Caco-2 (cell line): ENCODE measurements at places on chromosomes 2 and 18. TPM values are rescaled to one million over a fixed set of nuclear protein-coding genes. Genes with fewer than 3 reads are reported as not detected.

LRP2 gene
- total RNA-seq = 238 and 260 TPM in 2 replicates

MYO7B gene
- 0.27 and 0.58 TPM in 2 replicates for total RNA-seq

LYG1 gene
- total RNA-seq = 0.67 and 0.93 TPM in 2 replicates

UGT1A10 gene
- total RNA-seq = 0.77 and 1.0 TPM in 2 replicates

RNF144A gene
- total RNA-seq = 1.6 and 3.0 TPM in 2 replicates

PAX8 gene
- total RNA-seq = 7.5 and 7.7 TPM in 2 replicates

STAT4 gene
- 0.19 and 0.48 TPM in 2 replicates for total RNA-seq

- no peak for DNase-seq
- no peak overlapping the region for H3K27ac ChIP-seq
- no peaks in the 10 kb centered on the region for H3K4me1 ChIP-seq
- no peaks in the 10 kb centered on the region for H3K36me3 ChIP-seq
Observed at GRCh38 chr18:30945761-30946160, 96.8 kb downstream of the DSC3 start.

DNA sequence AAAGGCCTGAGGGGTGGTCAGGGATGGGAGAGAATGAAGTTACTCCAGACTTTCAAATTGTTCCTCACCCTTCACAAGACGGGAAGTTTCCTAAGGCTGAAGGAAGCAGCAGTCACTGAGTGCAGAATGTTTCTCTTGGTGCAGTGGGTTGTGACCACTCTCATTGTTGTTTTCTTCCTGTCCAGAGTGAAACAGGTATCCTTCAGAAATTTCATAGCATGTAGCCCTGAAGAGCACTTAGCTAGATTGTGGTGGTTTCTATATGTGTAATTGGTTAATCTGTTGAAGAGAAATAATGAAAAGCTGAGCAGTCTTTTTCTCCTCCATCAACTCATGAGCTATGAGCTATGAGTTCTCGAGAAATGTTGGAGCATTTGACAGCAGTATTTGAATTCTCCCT is 96.8 kb downstream of the GPD2 start:
- no peaks in the 10 kb centered on the region; the same call in 1 of the 2 replicates for H3K36me3 ChIP-seq
- no peak for DNase-seq
- H3K4me1 ChIP-seq = peaks cover 9% of the 10 kb centered on the region; the same call in 1 of the 2 replicates
- no peak overlapping the region for H3K4me3 ChIP-seq
- H3K27me3 ChIP-seq = no peaks in the 10 kb centered on the region

DNA sequence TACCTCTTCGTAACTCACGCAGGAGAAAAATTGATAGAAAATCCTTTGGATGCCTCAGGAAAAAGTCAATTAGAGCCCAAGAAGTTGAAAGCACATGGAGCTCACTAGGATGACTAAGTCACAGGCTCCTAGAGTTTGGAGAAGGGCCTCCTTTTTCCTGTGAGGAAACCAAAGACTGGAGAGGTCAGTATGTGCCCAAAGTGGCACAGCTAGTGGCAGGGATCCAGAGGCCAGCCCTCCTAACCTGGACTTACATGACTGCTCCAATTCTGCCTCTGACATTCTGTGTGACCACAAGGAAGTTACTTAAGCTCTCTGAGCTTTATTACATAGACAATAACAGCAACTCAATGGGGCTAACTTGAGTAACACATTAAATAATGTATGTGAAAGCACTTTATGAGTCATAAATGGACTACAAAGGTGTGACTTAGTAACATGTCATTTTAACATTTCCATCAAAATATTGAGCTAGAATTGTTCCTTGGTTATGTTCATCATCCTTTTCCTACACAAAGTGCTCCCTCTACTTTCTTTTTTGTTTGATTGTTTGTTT is 91.6 kb downstream of the DHRS9 start:
- H3K27me3 ChIP-seq = no peaks in the 10 kb centered on the region
- DNase-seq = no peak
- H3K27ac ChIP-seq = no peak overlapping the region
- H3K4me1 ChIP-seq = no peaks in the 10 kb centered on the region

DNA sequence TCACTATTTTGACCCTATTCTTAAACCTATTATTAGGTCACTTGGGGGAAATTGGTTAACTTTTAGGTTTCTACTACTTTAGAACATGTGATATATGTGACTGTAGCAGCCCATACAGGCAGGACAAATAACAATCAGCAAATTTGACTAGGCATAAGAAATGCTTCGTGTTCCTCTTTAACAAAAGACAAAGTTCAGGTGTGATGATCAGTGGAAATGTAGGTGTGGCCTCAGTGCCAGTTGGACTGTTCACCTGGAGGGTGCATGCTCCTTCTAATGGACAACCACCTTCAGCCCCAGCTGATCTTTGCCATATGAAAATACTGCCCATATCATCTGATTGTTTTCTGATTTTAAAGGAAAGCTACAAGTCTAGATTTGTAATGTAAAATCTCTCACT is 6.4 kb downstream of the PDK1 start:
- H3K27ac ChIP-seq = no peak overlapping the region
- H3K4me3 ChIP-seq = no peak overlapping the region
- no peaks in the 10 kb centered on the region; the same call in none of the 2 replicates for H3K36me3 ChIP-seq
- peaks cover 6% of the 10 kb centered on the region; the same call in 1 of the 2 replicates for H3K4me1 ChIP-seq
- H3K27me3 ChIP-seq = no peaks in the 10 kb centered on the region

- no peaks in the 10 kb centered on the region for H3K36me3 ChIP-seq
- no peak overlapping the region for H3K27ac ChIP-seq
- no peaks in the 10 kb centered on the region for H3K27me3 ChIP-seq
- H3K4me3 ChIP-seq = no peak overlapping the region
- peaks cover 41% of the 10 kb centered on the region for H3K4me1 ChIP-seq
- DNase-seq = no peak
Observed at GRCh38 chr2:101982495-101983029, 9.2 kb upstream of the IL1R2 start.

DNA sequence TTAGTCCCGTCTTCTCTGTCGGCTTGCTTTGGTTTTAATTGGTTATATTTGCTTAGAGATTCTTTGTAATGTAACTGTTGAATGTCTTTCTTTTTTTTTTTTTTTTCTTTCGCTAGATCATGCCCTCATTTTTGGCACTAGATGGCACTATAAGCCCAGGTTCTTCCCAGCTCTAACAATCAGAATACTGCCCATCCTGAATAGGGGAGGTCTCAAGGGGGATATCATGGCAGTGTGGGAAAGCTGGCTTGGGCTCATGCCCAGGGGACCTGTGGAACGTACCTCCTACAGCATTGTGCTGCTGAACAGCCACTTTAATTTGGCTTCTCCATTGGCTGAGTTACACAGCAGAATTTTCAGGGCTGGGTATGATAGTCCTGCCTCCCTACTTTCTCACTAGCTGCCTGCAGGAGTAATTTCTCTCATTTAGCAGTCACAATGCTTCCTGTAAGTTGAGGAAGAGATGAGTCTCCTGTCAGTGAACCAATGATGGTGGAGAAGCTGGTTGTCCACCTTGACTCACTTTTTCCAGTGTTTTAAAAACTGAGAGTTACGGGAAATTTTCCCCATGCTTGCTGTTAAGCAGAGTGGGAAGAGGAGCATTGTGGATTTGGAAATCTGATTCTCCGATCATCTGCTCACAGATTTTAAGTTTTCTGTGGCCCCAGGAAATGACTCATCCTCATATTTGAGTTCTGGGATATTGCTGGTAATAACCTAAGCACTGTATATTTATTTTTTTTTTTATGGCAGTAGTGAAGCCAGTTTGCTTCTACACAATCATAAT is 47.2 kb downstream of the RAD51AP2 start:
- no peak overlapping the region for H3K4me3 ChIP-seq
- no peak overlapping the region for H3K27ac ChIP-seq
- DNase-seq = no peak

DNA sequence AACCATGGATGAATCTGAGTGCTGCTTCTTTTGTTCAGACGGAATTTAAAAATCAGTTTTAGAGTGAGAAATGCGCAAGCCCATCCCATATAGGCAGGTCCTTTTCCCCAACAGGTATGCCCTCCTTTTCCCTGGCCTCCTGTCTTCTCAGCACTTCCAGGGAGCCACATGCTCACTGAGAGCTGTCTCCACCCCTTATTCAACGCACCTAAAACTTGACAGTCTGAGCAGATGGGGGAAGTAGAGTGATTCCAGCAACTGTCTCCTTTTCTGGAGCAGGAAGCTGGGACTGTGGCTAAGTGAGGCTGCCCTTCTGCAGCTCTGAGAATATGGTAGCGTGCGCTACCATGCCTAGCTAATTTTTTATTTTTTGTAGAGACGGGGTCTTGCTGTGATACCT is 53.1 kb upstream of the NOSTRIN start:
- H3K36me3 ChIP-seq = peaks cover under 1% of the 10 kb centered on the region
- H3K4me3 ChIP-seq = no peak overlapping the region
- H3K4me1 ChIP-seq = peaks cover 7% of the 10 kb centered on the region; the same call in 1 of the 2 replicates
- no peak overlapping the region for H3K27ac ChIP-seq

- no peak overlapping the region for H3K27ac ChIP-seq
- DNase-seq = no peak
- no peaks in the 10 kb centered on the region; the same call in 1 of the 2 replicates for H3K36me3 ChIP-seq
- H3K27me3 ChIP-seq = no peaks in the 10 kb centered on the region
- H3K4me3 ChIP-seq = no peak overlapping the region
Observed at GRCh38 chr2:83063511-83063910, 1395.6 kb downstream of the SUCLG1 start.

DNA sequence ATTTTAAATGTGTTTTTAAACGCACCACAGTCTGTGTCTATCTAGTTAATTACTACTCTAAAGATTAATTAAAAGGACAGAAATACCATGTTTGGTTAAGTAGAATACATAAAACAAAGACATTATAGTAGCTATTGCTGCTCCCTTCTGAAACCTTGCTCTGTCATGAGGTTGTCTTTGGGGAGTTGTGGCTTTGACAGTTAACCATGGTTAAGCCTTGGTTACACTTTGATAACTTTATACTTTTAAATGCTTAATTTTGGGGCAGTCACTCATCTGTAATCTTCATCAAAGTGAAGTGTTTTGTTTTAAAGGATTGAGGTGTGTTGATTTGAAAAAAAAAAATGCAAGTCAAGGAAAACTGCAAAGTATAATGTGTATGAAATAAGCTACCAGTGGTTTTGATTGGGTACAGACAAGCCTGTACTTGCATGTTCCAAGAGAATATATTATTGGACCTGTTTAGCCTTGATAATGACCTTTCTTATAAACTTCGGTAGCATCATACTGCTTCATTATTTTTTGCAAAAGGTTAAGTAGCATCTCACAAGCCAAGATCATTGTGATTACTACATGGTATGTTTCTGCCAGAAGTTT is 29.8 kb upstream of the TBR1 start:
- no peak for DNase-seq
- no peak overlapping the region for H3K27ac ChIP-seq
- no peaks in the 10 kb centered on the region for H3K4me1 ChIP-seq
- no peaks in the 10 kb centered on the region for H3K36me3 ChIP-seq
- H3K27me3 ChIP-seq = no peaks in the 10 kb centered on the region

GRCh38 chr2:138298120-138298814 is 203.3 kb upstream of the SPOPL start:
- H3K27ac ChIP-seq = no peak overlapping the region
- DNase-seq = no peak
- no peaks in the 10 kb centered on the region for H3K27me3 ChIP-seq
- H3K4me1 ChIP-seq = no peaks in the 10 kb centered on the region
- H3K36me3 ChIP-seq = no peaks in the 10 kb centered on the region

DNA sequence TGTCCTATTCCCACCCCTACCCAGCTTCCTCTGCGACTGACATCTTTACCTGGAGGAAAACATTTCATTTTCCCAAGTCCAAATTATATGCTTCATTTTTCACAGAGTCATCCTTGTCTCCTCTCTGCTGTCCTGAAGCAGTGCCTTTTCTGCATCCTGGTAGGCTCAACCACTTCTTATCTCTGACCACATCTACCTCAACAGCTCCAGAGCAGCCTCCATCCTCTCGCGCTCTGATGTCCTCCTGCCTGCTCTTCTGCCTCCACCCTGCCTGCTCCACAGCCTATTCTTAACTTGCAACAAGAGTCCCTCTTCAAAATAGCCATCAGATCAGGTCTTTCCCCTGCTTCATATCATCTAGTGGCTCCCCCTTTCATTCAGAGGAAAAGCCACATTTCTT is 457.1 kb downstream of the PARD3B start:
- H3K27ac ChIP-seq = peak overlapping the region; percentile 11
- H3K4me3 ChIP-seq = no peak overlapping the region
- no peaks in the 10 kb centered on the region for H3K36me3 ChIP-seq
- H3K4me1 ChIP-seq = peaks cover under 1% of the 10 kb centered on the region; the same call in 1 of the 2 replicates
- DNase-seq = no peak

DNA sequence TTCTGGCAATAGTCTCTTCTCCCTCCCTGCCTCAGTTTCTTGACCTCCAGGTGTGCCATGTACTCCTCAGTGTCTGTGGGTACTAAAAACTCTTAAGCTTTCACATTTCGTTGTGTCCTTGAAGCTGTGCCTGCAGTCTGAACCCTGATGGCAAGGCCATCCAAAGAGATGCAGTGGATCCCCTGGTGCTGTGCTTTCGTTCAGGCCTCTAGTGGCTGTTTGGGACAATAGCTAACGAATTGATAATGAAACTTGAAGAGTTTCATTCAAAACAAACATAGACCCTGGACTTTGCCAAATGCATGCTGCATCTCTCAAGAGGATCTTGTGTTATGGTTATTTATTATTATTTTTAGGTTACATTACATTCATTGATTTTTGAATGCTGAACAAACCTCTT is 523.1 kb upstream of the FSIP2 start:
- no peak overlapping the region for H3K4me3 ChIP-seq
- no peak overlapping the region for H3K27ac ChIP-seq
- no peaks in the 10 kb centered on the region for H3K36me3 ChIP-seq

GRCh38 chr2:45841752-45842407 is 190.4 kb downstream of the PRKCE start:
- no peak overlapping the region for H3K27ac ChIP-seq
- H3K27me3 ChIP-seq = no peaks in the 10 kb centered on the region
- DNase-seq = no peak
- no peaks in the 10 kb centered on the region for H3K4me1 ChIP-seq

- H3K36me3 ChIP-seq = no peaks in the 10 kb centered on the region
- DNase-seq = peak; percentile 89
- peaks cover 74% of the 10 kb centered on the region for H3K4me1 ChIP-seq
- no peak overlapping the region for H3K27ac ChIP-seq
Observed at GRCh38 chr2:36459725-36460137, 104.2 kb downstream of the CRIM1 start.

- H3K27me3 ChIP-seq = no peaks in the 10 kb centered on the region
- no peak overlapping the region for H3K4me3 ChIP-seq
- no peak for DNase-seq
Observed at GRCh38 chr18:55541571-55541970, 46.4 kb downstream of the TCF4 start.
